Colonic mucosa (tissue), 4 donors: ENCODE measurements at places on chromosomes 11 and 22. TPM values are rescaled to one million over a fixed set of nuclear protein-coding genes. Genes with fewer than 3 reads are reported as not detected.

- H3K4me3 ChIP-seq = no peak overlapping the region
- H3K27ac ChIP-seq = no peak overlapping the region
- no peaks in the 10 kb centered on the region for H3K27me3 ChIP-seq
- no peak for DNase-seq
Observed at GRCh38 chr11:45174168-45174835, 27.9 kb downstream of the PRDM11 start.

DNA sequence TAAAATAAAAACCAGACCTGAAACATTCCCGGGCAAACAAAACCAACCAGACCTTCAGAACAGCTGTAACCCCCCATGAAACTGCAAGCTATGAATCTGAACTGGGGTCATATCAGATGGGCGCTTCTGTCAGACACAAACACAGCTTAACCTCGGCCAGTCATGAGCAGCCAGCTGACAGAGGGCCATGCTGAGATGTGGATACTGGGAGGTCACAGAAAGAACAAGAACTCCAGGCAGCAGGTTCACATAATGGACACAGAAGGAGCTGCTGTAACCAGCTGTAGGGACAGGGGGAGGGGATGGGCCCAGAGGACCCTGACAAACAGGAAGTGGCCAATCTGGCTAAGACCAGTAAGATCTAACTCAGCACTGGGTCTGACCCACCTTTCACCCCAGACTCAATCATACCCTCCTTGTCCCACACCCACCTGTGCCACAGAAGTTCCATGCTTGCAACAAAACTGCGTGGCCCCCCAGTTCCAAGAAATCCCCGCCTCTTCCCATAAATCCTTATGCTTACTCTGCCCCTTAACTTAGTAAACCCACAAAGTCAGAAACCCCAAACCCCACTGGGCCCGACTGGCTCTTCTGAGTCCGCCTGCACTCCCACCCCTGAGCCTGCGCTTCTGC lies 4.0 kb downstream of the APOL4 start:
- H3K27me3 ChIP-seq = no peaks in the 10 kb centered on the region
- H3K36me3 ChIP-seq = no peaks in the 10 kb centered on the region
- H3K27ac ChIP-seq = no peak overlapping the region
- no peak for DNase-seq

- no peak for DNase-seq
- H3K27me3 ChIP-seq = no peaks in the 10 kb centered on the region
- H3K36me3 ChIP-seq = no peaks in the 10 kb centered on the region
- no peak overlapping the region for H3K4me3 ChIP-seq
- no peak overlapping the region for H3K27ac ChIP-seq
Observed at GRCh38 chr11:28983780-28984179, 875.6 kb downstream of the METTL15 start.

Gene OR8A1
- not detected for total RNA-seq

Gene APOA4
- not detected for total RNA-seq

Gene NUDT8
- 52.5 TPM for total RNA-seq

Gene ARHGAP8
- 38.4 TPM for total RNA-seq

Gene C22orf31
- not detected for total RNA-seq
